ENCODE measurements at places on chromosomes 3 and 15.

GRCh38 chr3:19149368-19149767 lies 1.1 kb downstream of the KCNH8 start:
- peak; percentile 35 for DNase-seq
- H3K27ac ChIP-seq: no peak overlapping the region
- no peak overlapping the region for H3K4me3 ChIP-seq
- H3K27me3 ChIP-seq: peaks cover 42% of the 10 kb centered on the region
- H3K36me3 ChIP-seq: peaks cover 6% of the 10 kb centered on the region

- DNase-seq: no peak
- H3K4me1 ChIP-seq: no peaks in the 10 kb centered on the region
- H3K36me3 ChIP-seq: no peaks in the 10 kb centered on the region
- H3K27me3 ChIP-seq: peaks cover 7% of the 10 kb centered on the region
- no peak overlapping the region for H3K4me3 ChIP-seq
- H3K27ac ChIP-seq: no peak overlapping the region
Observed at GRCh38 chr15:39460748-39461147, 120.1 kb upstream of the THBS1 start.

GRCh38 chr3:127855246-127855645 lies 32.9 kb upstream of the MGLL start:
- no peaks in the 10 kb centered on the region for H3K4me1 ChIP-seq
- no peak overlapping the region for H3K4me3 ChIP-seq
- H3K27me3 ChIP-seq: peaks cover 9% of the 10 kb centered on the region
- H3K36me3 ChIP-seq: no peaks in the 10 kb centered on the region
- no peak overlapping the region for H3K27ac ChIP-seq

DNA sequence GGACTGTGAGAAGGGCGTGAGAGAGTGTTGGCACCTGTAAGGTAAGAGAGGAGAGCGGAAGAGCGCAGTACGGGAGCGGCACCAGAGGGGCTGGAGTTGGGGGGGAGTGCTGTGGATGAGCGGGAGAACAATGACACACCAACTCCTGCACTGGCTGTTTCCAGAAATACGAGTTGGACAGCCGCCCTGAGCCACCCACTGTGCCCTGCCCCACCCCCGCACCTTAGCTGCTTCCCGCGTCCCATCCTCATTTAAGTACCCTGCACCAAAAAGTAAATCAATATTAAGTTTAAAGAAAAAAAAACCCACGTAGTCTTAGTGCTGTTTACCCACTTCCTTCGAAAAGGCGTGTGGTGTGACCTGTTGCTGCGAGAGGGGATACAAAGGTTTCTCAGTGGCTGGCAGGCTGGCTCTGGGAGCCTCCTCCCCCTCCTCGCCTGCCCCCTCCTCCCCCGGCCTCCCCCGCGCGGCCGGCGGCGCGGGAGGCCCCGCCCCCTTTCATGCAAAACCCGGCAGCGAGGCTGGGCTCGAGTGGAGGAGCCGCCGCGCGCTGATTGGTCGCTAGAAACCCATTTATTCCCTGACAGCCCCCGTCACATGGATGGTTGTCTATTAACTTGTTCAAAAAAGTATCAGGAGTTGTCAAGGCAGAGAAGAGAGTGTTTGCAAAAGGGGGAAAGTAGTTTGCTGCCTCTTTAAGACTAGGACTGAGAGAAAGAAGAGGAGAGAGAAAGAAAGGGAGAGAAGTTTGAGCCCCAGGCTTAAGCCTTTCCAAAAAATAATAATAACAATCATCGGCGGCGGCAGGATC lies at the start of gene SOX2:
Gene SOX2 (plus strand): TSS at position 601 of the 811 bp plus-strand sequence. CDS start 436 bp downstream, outside the sequence.
- no peak for DNase-seq
- no peak within 1 kb of the TSS for H3K27ac ChIP-seq
- H3K27me3 ChIP-seq: peaks cover 71% of the 10 kb centered on the region
- H3K36me3 ChIP-seq: peaks cover 3% of the 10 kb centered on the region
- peaks cover 7% of the 10 kb centered on the region for H3K4me1 ChIP-seq
- no peak within 1 kb of the TSS for H3K4me3 ChIP-seq

- H3K4me3 ChIP-seq: no peak overlapping the region
- peaks cover 16% of the 10 kb centered on the region for H3K36me3 ChIP-seq
- H3K4me1 ChIP-seq: no peaks in the 10 kb centered on the region
- H3K27me3 ChIP-seq: peaks cover 5% of the 10 kb centered on the region
Observed at GRCh38 chr15:75143738-75144334, 57.8 kb upstream of the C15orf39 start.

DNA sequence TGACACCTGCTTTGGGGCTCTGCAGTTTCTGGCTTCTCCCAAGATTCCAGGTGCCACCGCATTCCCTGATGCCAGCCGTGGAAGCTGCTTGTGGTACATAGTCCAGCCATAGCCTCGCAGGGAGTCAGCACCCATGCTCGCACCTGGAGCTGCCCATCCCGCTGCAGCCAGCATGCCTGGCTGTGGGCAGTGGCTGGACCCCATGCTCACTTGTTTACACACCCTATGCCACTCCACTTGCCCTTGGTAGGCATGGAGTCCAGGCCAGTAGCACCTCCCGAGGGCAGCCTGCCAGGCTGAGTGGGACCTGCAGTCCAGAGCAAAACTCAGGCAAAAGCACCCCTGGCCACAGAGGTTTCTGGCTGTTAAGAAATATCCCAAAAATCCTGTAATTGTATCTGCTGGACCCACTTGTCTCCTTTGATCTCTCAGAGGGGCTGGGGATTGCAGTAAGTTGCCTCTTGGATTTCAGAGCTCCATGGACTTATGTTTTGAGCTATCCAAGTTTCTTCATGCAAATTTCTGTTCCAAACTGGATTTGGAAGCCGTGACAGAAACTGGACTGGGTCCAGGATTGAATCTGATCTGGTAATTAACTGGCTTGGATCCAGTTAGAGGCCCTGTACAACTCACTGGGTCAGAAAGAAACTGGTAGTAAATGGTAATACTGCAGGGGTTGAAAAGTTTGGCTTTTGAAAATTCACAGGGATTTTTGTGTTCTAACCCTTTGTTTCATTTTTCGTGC lies 149.3 kb downstream of the FMN1 start:
- DNase-seq: no peak
- no peaks in the 10 kb centered on the region for H3K4me1 ChIP-seq
- H3K36me3 ChIP-seq: no peaks in the 10 kb centered on the region
- no peak overlapping the region for H3K4me3 ChIP-seq
- peaks cover 2% of the 10 kb centered on the region for H3K27me3 ChIP-seq

- DNase-seq: no peak
- peaks cover 22% of the 10 kb centered on the region for H3K36me3 ChIP-seq
- H3K27me3 ChIP-seq: peaks cover 15% of the 10 kb centered on the region
- H3K27ac ChIP-seq: no peak overlapping the region
Observed at GRCh38 chr3:131047582-131047981, 20.9 kb downstream of the NEK11 start.

DNA sequence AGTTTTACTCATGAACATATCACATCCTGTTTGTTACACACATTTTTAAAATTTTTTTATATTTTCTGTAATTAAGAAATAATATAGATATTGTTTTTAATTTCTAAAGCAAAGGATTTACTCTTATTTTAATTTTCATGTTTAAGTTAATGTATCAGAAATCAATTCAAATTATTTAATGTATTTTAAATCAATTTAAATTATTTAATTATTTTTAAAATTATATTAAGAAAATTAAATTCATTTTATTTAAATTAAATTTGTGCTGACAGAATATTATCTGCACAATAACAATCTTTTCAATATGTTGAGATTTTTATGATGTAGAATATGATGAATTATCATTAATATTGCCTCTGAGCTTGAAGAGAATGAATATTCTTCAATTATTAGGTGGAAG lies 681.2 kb upstream of the ALCAM start:
- H3K4me3 ChIP-seq: no peak overlapping the region
- no peaks in the 10 kb centered on the region for H3K4me1 ChIP-seq
- no peak for DNase-seq
- H3K36me3 ChIP-seq: no peaks in the 10 kb centered on the region
- H3K27me3 ChIP-seq: no peaks in the 10 kb centered on the region

- H3K4me3 ChIP-seq: no peak overlapping the region
- H3K27ac ChIP-seq: no peak overlapping the region
- no peaks in the 10 kb centered on the region for H3K36me3 ChIP-seq
- no peaks in the 10 kb centered on the region for H3K27me3 ChIP-seq
- no peak for DNase-seq
Observed at GRCh38 chr15:72146221-72146620, 28.0 kb downstream of the SENP8 start.

DNA sequence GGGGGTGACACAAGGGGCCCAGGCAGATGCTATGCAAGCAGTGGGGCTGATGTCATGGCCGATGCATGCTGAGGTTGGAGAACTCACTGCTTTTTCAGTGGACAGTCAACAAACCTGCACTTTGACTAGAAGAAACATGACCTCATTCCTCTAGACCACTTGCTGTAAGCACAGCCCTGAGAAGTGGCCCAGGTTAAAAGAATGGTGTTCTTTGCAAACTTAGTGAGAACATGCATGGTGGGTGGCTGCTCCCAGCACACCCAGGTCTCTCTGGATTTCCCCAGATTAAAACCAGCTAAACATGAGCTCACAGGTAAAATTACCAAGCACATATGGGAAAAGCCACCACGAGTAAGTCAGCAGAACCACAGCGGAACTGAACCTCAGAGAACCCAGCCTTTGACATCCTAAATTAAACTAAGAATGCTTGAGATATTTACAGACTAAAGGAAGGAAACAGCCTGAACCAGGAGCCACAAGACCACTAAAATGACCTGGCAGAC lies 15.5 kb downstream of the DLEC1 start:
- H3K4me3 ChIP-seq: no peak overlapping the region
- no peak overlapping the region for H3K27ac ChIP-seq
- H3K27me3 ChIP-seq: no peaks in the 10 kb centered on the region

DNA sequence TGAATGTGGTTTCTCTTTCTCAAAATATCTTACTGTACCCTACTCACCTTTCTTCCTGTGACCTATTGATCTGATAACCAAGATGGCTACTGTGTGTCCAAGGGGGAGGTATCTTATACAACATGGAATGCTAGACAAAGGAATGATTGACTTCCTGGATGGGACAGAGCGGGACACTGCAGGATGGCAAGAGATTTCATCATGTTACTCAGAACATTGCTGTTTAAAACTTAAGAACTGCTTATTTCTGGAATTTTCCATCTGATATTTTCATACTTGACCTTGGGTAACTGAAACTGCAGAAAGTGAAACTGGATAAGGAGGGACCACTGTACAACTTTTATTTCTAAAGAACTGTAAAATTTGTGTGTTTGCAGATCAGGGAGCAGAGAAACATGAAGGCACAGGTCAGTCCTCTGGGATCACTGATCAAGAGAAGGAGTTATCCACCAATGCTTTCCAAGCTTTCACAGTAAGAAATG lies 18.5 kb downstream of the CNOT10 start:
- no peaks in the 10 kb centered on the region for H3K27me3 ChIP-seq
- peaks cover 32% of the 10 kb centered on the region for H3K4me1 ChIP-seq
- peaks cover 32% of the 10 kb centered on the region for H3K36me3 ChIP-seq
- DNase-seq: no peak

DNA sequence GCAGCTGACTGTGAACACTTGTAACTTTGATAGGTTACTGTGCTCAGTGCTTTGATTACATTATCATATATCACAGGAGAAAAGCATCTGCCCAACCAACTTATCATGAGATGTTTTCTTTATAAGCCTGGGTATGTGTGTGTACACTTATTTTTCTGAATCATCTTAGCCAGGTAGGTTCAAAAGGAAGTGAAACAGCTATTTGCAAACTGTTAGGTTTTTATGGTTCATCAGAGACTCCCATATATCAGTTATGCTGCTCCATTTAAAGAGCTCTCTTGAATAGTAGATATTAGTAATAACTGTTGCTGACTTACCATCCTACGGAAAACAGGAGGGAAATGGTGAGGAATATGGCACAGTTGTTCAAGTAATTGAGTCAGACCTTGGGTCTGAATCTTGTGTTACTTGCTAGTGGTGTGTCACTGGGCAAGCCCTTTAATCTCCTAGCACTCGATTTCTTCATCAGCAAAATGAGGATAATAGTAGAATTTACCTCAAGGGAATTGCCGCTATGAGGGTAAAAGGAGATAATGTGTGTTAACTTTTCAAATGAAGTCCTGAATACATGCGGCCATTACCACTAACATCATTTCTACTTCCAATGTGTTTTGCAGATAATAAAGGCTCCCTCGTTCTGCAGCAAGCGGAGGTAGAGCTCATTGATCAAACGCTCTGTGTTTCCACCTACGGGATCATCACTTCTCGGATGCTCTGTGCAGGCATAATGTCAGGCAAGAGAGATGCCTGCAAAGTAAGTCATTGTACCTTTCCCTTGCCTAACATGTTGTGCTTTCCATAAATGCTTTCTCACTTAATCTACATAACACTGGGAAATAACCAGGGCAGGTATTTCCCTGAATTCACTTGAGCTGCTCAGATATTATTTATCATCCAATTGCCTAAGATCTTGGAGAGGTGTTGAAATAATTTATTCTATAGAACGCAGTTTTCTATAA lies 7.8 kb upstream of the C3orf52 start:
- H3K27ac ChIP-seq: no peak overlapping the region
- no peak overlapping the region for H3K4me3 ChIP-seq

DNA sequence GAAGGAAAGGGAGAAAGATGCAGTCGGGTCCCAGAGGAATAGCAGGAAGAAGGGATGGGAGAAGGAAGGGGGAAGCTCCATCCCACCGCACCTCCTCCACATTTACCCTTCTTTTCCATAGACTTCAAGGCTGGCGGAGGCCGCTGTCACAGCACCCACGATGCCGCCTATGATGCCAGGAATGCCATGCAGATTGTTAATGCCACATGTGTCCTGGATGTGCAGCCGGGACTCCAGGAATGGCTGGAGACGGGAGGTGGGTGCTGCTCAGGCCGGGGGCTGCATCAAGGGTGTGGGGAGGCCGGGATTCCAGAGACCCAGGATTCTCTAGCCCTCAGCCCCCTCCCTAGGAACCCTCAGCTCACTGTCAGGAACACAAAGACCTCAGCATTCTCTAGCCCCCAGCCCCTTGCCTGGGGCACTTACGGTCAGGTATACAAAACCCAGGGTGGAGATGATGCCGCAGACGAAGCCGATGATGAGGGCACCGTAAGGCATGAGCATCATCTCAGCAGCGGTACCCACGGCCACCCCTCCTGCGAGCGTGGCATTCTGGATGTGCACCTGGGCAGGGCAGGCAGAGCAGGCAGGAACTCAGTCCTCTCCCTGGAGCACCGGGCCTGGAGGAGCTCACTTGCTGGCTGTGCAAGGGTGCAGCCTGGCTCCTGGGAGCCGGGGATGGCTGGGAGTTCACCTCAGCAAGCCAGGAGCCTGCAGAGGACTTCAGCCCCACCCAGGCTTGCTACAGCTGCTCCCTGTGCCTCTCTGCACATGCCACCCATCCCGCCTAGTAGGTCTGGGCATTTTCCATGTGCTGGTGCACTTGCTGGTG lies 18.8 kb downstream of the RHCG start:
- H3K27me3 ChIP-seq: peaks cover 6% of the 10 kb centered on the region
- no peak overlapping the region for H3K4me3 ChIP-seq
- no peaks in the 10 kb centered on the region for H3K4me1 ChIP-seq
- H3K27ac ChIP-seq: no peak overlapping the region
- no peaks in the 10 kb centered on the region for H3K36me3 ChIP-seq
- DNase-seq: no peak
